ENCODE measurements at places on chromosomes 2 and 18.

GRCh38 chr2:54341656-54342055 lies 85.6 kb upstream of the TSPYL6 start:
- no peak for DNase-seq

DNA sequence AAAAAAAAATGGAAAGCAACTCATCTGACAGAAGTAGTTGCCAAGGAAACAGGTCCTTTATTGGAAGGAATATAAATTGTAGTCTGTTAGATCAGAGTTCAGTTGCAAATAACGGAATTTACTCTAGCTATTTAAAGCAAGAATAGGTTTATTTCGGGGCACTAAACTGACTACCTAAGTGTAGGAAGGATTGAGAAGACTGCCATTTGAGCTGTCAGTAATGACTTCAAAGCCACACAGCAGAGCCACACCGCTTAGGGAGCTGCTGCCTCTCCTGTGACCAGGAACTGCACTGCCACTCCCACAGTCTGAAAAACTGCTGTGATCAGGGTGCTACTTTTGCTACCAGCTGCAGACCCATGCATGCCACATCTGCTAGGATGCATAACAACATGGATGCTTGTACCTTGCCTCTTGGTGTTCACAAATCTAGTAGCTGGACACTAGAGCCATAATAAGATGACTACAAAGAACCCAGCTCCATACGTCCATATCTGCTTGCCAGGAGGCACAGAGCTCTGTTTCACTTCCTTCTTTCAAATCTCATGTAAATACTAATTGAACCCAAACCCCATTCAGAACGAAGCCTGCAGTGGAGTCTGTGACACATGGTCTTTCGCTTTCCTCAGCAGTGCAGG lies 2.2 kb downstream of the DSG2 start:
- no peak for DNase-seq

GRCh38 chr2:227592694-227593387 lies 5.9 kb upstream of the SCYGR2 start:
- no peak for DNase-seq

DNA sequence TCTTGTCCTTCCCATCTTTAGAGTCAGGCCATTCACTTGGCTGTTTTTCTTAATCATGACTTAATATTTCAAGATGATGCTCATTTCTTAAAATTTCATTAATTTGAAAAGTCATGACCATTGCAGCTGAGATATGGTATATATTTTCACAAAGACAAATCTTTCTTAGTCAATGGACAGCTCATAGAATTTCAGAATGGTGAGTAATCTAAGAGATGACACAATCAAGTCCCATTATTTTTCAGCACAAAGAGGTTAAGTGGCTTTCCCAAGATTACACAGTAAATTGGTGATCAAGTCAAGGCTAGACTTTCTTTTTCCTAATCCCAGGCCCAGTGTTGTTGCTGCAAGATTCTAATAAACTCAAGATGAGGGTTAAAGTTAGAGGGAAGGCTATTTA lies 34.4 kb upstream of the NT5C1B start:
- no peak for DNase-seq

GRCh38 chr2:84816426-84817026 lies 64.4 kb downstream of the TRABD2A start:
- DNase-seq, result no peak

DNA sequence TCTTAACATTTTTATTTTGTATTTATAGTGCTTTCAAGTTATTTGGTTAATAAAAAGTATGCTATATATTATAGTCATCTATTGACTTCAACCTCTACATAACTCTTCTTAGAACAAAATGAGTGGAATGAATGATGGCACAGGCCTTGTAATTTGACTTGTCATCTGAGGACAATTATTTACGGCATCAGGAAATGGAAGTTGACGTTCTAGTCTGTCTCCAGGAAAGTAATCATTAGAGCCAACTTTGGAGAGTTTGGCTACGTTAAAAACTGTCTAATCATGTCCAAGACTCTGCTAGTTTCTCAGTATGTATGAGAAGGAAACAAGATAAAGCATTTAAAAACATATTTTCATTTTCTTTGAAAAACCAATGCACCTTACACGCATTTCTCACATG lies 353.6 kb downstream of the ARHGAP15 start:
- DNase-seq, result no peak

DNA sequence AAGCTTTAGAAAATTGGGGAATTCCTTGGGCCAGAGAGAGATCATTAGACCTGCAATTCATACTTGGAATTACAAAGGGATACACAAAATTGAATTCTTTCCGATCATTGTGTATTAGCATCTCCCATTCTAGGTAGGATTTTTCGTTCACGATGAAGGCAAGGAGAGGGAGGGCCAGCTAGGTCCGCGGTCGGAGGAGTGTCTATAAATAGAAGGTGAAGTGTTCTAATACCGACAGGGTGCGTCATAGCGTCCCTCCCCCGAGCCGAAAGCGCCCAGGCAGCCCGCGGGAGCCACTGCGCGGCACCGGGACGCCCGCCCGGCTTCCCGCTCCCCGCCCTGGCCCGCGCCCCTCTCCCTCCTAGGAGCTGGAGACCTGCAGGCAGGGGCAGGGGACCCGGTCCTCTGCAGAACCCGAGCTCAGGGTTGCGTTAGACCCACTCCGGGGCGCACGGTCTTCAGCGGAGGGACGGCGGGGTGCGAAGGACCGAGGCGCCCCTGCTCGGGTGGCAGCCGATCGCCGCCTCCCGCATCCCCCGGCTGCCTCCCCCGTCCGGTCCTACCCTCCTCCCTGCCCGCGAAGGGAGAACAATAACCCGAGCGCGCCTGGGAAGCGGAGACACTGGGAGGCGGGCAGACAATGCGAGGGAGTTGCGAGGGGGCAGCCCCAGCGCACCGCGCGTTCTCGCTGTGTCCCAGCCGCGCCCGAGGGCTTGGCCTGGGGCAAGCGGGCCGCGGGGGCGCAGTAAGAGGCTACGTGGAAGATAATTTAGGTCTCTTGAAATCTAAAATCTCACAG lies 114.2 kb upstream of the SERTAD2 start:
- peak; percentile 59 for DNase-seq

DNA sequence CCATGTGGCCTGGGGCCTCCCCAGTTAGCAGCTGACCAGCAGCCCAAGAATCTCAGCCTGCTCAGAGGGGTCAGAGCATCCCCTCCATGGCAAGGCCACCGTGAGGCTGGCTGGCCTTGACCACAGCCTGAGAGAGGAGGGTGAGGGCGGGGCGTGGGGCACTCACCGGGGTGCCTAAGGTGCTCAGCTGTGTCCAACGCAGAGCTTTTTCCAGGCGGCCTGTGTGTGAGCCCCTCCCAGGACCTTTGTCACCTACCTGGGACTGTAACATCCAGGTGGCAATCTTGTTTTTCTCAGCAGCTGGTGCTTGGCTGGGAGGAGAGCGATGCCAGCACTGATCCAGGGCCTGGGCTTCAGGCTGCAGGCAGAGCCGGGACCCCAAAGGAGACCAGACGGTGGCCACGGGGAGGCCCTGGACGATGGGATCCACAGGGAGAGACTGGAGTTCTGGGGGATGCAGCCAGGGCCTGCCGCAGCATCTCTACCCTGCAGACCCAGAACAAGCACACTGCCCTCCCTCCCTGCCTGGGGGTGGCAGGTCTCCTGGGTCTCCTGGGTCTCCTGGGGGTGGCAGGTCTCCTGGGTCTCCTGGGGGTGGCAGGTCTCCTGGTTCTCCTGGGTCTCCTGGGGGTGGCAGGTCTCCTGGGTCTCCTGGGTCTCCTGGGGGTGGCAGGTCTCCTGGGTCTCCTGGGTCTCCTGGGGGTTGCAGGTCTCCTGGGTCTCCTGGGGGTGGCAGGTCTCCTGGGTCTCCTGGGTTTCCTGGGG lies 12.3 kb downstream of the SNED1 start:
- DNase-seq, result no peak

GRCh38 chr2:101047075-101047766 lies 45.1 kb downstream of the RPL31 start:
- DNase-seq, result no peak

DNA sequence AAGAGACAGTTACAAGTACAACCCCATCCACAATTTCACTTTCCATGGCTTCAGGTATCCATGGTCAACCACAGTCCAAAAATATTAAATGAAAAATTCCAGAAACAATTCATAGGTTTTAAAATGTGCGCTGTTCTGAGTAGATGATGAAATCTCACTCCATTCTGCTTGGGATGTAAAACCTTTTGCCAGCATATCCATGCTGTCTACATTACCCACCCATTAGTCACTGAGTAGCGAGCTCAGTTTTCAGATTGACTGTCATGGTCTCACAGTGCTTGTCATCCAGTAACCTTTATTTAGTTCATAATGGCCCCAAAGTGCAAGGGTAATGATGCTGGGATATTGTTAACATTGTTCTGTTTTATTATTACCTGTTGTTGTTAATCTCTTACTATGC lies 40.5 kb downstream of the SMAD4 start:
- DNase-seq, result no peak

GRCh38 chr2:59680863-59681262 lies 872.6 kb downstream of the BCL11A start:
- DNase-seq, result no peak

DNA sequence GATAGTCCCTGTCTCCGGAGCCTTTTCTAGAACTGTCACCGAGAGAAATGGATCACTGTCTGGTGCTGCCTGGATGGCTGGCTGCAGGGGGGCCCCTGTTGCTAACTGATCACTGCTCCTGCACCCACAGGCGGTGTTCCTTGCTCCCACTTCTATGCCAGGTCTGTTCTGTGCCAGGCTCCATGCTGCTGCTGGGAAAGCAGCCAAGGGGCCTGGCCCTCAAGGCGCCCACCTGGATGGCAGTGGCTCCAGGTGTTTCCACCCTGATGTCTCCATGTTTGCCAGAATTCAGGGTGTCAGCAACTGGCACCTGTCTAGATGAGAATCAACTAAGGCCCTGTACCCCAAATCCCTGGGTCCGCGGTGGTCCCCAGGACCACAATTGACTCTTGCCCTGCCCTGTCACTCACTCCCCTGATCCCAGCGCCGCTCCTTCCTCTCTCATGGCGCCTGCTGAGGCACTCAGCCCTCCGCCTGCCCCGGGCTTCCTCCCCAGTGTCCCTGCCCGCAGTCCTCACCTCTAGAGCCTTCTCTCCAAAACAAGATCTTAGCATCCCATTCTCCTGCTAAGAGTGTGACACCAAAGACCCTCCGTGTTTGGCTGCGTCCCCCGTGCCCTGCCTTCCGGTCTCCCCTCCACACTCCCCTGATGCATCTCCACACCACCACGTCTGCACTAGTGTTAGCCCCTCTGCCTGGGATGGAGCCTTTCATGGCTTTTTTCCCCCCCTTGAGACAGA lies 72.5 kb upstream of the OTOF start:
- no peak for DNase-seq

GRCh38 chr2:40265602-40266001 lies 186.3 kb downstream of the SLC8A1 start:
- no peak for DNase-seq

DNA sequence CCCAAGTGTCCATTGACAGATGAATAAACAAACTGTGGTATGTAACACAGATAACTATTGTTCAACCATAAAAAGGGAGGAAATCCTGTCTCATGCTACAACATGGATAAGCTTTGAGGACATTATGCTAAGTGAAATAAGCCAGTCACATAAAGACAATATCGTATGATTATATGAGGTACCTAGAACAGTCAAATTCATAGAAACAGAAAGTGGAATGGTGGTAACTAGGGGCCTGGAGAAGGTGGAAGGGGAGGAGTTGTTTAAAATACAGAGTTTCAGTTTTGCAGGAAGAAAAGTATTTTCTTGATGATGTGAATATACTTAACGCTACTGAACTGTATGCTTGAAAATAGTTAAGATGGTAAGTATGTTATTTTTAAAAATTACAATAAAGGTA lies 304.6 kb upstream of the CXCR4 start:
- no peak for DNase-seq

- no peak for DNase-seq
Observed at GRCh38 chr18:45745817-45746461, 22.0 kb downstream of the SLC14A1 start.

DNA sequence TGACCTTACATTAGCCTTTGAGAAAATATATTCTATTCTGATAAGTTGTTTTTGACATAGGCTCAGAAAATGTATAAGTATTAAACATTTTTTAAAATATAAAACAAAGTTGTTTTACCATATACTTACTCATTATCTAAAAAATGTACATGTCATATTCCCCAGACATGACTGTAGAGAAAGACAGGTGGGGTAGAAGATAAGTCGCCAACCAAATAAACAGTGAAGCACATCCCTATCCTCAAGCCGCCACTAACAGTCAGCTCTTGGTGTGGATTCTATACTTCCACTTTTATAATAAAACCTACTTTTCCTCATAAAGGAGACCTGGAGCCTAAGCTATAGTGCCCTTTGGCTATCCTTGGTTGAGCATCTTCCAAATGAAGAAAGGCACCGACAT lies 26.4 kb downstream of the GDF7 start:
- DNase-seq, result no peak

DNA sequence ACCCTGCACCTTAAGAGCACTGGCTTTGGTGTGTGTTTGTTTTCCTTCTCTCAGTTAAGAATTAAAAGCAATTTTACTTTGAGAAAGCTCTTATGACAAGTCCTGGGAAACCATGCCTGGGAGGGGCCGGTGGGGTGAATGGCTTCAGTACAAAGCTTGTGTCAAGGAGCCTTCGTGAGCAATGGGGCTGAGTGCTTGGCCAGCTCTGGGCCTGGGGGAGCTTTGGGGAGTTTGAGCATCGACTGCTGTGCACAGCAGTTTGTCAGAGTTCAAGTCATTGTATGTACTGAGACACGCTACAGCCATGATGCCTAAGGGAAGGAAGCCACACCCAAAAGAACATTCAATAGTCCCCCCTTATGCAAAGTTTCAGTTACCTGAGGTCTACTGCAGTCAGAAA lies 75.8 kb downstream of the ARHGEF4 start:
- no peak for DNase-seq

GRCh38 chr2:190501702-190502407 lies 32.7 kb downstream of the NEMP2 start:
- DNase-seq, result no peak

DNA sequence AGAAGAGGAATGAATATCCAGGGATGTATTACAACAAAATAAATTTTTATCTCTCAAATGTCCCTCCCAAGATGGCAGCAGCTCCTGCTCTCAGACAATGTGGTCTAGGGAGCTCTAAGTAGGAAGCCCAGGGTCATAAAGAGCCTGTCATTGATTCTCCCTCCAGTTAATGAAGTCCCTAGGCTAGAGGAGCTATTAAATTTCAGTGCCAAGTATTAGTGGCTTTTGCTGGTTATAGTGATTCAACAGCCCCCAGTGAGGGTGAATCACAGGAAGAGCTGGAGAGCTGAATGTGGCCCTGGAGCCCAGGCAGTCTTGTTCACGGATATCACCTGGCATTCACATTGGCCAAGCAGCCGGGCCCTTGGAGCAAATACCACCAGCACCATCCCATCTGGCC lies 109.8 kb upstream of the YPEL5 start:
- no peak for DNase-seq

DNA sequence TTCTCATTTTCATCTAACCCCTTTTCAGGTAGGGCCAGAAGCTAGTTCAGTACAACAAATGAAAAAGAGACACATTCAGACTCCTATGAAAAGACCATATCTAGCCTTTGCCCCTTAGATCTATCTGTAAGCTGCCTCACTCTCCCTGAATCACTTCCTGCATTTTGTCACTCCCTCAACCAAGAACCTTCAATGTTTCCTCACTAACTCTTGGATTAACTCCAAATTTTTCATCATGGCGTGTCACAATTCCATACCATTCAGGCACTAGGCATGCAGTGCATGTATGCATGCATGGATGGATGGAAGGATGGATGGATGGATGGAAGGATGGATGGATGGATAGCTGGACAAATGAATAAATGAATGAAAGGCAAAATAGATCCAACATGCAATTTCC lies 356.9 kb downstream of the TNS1 start:
- no peak for DNase-seq

- DNase-seq, result no peak
Observed at GRCh38 chr2:106175086-106175850, 18.8 kb downstream of the UXS1 start.

Data from NCI-H1930 (cell line).